ENCODE measurements at places on chromosomes 1 and 21. TPM values are rescaled to one million over a fixed set of nuclear protein-coding genes. Genes with fewer than 3 reads are reported as not detected.

DNA sequence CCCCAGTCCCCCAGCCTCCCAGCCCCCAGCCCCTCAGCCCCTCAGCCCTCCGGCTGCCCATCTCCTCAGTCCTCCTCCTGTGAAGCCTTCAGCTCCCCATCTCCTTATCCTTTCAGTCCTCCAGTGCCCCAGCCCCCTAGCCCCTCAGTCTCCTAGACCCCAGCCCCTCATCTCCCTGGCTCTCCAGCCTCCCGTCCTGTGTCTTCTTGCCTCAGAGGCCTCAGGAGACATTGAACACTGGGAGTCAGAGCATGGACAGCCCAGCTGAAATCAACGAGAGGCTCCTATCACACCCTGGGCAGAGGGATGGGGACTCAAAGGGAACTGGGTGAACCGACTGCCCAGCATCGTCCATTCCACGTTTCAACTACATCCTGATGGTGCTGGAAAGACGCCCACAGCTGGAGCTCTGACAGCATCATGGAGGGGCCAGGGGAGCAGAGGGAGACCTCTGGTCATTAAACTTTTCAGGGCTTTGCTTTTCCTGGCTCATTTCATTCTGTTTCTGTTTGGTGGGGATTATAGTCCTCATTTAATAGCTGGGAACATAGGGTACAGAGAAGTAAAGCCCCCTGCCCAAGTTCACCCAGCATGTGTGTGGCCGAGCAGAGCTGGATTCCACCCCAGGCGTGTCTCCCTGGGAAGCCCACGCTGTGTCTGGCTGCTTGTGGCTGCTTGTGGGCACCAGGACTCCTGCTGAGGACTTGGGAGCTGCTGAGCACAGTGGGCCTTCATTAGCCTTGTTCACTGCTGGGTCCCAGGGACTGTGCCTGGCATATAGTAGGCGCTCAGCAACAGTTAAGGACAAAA lies 396.7 kb downstream of the PTPRU start:
- DNase-seq: no peak
- no peaks in the 10 kb centered on the region for H3K4me1 ChIP-seq
- H3K27me3 ChIP-seq: no peaks in the 10 kb centered on the region
- peak overlapping the region; percentile 43 for H3K27ac ChIP-seq
- no peaks in the 10 kb centered on the region for H3K36me3 ChIP-seq

- no peaks in the 10 kb centered on the region for H3K36me3 ChIP-seq
- H3K4me3 ChIP-seq: no peak overlapping the region
- no peak overlapping the region for H3K27ac ChIP-seq
- H3K4me1 ChIP-seq: peaks cover 11% of the 10 kb centered on the region
These were observed 16.9 kb downstream of the MATN1 start for GRCh38 chr1:30706528-30706927.

GRCh38 chr1:228988664-228989063 lies 253.4 kb downstream of the RHOU start:
- no peaks in the 10 kb centered on the region for H3K36me3 ChIP-seq
- H3K27ac ChIP-seq: no peak overlapping the region
- no peak overlapping the region for H3K4me3 ChIP-seq
- no peak for DNase-seq

- DNase-seq: no peak
- no peak overlapping the region for H3K27ac ChIP-seq
- no peaks in the 10 kb centered on the region for H3K27me3 ChIP-seq
- peaks cover 33% of the 10 kb centered on the region for H3K4me1 ChIP-seq
- H3K4me3 ChIP-seq: no peak overlapping the region
These were observed 102.0 kb downstream of the NMNAT2 start for GRCh38 chr1:183315991-183316758.

DNA sequence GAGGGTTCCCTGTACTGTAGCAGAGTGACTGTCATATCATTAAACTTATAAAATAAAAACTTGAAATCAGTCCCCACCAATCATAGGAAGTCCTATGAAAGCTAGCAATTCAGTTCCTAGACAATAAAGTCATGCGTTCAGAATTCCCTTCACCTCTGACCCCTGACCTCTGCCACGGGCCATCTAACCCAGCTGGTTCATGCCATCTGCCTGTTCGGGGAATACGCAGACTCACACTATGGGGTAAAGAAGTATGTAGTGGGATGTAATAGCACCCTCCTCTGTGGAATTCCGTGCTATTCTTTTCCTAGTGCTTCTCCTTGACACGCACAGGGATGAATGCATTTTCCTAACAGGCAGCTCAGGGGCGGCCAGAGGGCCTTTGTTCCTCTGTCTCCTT lies 2.1 kb downstream of the GSTM4 start:
- H3K27ac ChIP-seq: no peak overlapping the region
- no peaks in the 10 kb centered on the region for H3K36me3 ChIP-seq
- H3K4me1 ChIP-seq: peaks cover 37% of the 10 kb centered on the region
- DNase-seq: no peak
- H3K27me3 ChIP-seq: peaks cover 17% of the 10 kb centered on the region

DNA sequence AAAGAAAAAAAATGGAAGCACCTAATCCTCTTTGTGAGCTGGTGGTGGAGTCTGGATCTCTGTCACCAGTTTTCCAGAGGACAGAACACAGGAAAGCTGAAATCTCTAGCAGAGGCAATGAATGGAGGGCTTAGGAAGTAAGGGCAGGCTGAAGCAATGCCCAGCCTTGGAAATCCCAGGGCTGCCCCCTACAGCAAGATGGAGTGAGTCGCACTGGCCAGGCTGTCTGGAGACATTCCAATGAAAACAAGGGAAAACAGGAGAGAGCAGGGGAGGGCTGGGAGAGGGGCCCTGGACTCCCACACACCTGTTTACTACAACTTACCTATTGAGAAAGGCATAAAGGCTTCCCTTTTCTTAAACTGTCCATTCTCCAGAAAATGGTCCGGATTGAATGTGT lies 25.9 kb downstream of the CYP2J2 start:
- DNase-seq: no peak
- peaks cover 3% of the 10 kb centered on the region for H3K27me3 ChIP-seq
- H3K4me1 ChIP-seq: peaks cover 4% of the 10 kb centered on the region
- H3K27ac ChIP-seq: no peak overlapping the region
- H3K4me3 ChIP-seq: no peak overlapping the region

PLEKHN1 gene
- not detected for total RNA-seq

ABCG1 gene
- total RNA-seq: 3.3 TPM

AMY2B gene
- total RNA-seq: 2.7 TPM

PYHIN1 gene
- total RNA-seq: not detected

DYNLT4 gene
- not detected for total RNA-seq

KCNE2 gene
- total RNA-seq: 0.39 TPM

TSPAN2 gene
- 5.4 TPM for total RNA-seq
